ENCODE measurements at places on chromosomes 1 and 21. TPM values are rescaled to one million over a fixed set of nuclear protein-coding genes. Genes with fewer than 3 reads are reported as not detected.

The MX1 gene
- total RNA-seq, result 6.3 TPM

The TMED5 gene
- 72.0 TPM for total RNA-seq

The GJA5 gene
- total RNA-seq, result 8.8 TPM

The ADGRL2 gene
- 62.3 TPM for total RNA-seq

The SMIM1 gene
- total RNA-seq, result 9.5 TPM

The TFAP2E gene
- total RNA-seq, result 0.19 TPM

The GCSAML gene
- not detected for total RNA-seq

The OR10Z1 gene
- not detected for total RNA-seq

The RGS4 gene
- total RNA-seq, result 1.9 TPM

GRCh38 chr1:222783051-222783450 lies 31.8 kb upstream of the DISP1 start:
- no peak for DNase-seq

DNA sequence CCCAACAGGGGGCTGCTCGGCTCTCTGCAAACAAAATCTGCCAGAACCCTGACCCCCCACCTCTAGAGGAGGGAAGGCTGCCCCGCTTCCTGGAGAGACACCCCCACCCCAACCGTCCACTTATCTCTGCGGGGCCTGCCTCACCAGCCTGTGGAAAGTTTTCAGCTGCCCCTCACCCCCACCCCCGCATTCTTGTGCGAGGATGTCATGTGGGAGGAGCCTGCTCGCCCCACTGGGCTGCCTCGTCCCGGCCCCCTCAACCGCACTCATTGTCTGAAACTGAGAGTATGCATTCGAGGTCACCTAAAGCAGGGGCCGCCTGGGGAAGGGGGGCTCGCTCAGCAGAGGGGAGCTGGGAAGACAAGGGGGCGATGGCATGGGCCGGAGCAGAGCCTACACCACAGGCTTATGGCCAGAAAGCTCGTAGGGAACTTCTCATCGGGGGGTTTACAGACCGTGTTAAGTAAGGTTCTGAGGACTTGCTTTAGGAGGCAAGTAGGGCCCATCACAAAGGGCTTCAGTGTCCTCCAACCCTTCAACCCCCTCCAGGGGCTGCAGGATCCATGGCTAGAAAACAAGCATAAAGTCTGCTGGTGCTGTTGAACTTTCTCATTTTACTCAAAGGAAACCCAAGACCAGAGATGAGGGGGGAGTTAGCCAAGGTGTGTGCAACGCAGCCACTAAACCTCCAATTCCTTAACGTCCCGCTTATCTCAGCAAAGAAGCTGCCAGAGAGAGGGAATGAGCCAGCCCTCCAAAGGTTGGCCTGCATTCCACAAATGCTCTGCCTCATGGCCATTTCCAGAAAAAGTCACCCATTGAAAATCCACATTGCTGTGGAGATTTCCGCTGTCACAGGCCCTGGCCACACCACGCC lies 9.4 kb downstream of the EPHA2 start:
- DNase-seq, result peak; percentile 89

DNA sequence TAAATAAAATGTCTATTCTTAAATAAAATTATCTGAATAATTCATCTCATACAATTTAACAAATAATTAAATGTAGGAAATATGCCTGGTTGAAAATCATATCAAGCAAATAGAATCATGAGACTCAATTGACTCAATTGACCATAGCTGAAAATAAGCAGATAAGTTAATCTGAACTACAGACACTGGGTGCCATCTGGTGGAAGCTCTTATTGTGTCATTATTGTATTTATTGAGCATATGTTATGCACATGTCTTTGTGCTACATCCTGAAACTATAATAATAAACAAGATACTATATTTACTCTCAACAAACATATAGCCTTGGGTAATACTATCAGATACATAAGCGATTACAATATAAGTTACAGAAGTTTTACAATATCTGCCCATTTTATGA lies 41.0 kb downstream of the BRINP3 start:
- no peak for DNase-seq

DNA sequence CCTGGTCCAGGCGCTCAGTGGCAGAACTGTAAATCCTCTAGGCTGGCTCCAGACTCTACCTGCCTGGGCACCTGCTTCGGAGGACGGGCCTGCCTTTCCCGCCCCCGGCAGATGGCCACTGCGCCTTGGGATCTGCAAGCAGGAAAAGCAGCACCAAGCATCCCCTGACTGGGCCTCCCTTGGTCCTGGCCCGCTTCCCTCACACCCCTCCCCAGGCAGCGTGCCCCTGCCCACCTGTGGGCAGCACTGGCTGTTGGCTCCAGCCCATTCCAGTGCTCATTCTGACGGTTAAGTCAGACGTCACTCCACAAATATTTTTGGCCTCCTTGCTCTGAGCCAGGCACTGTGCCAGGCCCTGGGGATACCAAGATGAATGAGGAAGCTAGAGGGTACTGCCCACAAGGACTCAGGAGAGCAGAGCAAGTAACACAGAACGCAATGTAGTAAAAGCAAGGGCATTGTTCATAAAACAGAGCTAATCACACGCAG lies 22.0 kb upstream of the BLACAT1 start:
- DNase-seq, result peak; percentile 48

- DNase-seq, result no peak
These were observed 206.5 kb downstream of the NRIP1 start for GRCh38 chr21:14858311-14858710.

- peak; percentile 34 for DNase-seq
These were observed 18.8 kb downstream of the PKNOX1 start for GRCh38 chr21:42993051-42993712.

- DNase-seq, result no peak
These were observed 1.6 kb upstream of the ENO1 start for GRCh38 chr1:8879922-8880676.

GRCh38 chr1:243758647-243759046 lies 91.4 kb downstream of the AKT3 start:
- DNase-seq, result no peak

DNA sequence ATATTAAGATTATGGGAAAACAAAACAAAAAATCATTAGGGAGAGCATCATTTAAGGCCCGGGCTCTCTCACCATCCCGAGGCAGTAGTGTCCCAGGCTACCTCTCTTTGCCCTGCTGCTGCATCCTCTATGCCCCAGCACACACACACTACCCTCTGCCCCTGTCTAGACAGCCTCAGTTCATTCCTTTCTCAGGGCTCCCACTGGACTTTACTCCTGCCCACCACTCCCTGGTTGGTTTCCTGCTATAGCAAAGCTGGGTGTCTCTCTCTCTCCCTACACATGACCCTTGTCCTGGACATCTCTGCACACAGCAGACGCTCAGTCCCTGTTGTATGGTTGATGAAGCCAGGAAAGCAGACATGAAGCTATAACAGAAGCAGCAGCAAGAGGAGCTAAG lies 30.7 kb downstream of the GNG12 start:
- no peak for DNase-seq

- DNase-seq, result peak; percentile 74
These were observed 1.6 kb downstream of the ADAM15 start for GRCh38 chr1:155052439-155053395.

- DNase-seq, result peak; percentile 15
These were observed 39.8 kb upstream of the LRP8 start for GRCh38 chr1:53367503-53368313.

DNA sequence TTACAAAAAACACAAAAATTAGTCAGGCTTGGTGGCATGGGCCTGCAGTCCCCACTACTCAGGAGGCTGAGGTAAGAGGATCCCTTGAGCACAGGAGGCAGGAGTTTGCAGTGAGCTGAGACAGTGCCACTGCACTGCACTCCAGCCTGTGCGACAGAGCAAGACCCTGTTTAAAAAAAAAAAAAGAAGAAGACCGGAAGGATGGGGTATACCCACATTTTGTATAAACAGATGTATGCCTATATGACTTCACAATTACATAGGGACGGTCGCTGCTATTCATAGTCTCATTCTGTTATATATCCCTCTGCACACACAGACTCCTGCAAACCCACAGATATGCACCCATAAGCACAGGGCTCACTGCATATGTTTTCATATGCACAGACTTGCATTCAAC lies 12.7 kb downstream of the LCK start:
- no peak for DNase-seq

DNA sequence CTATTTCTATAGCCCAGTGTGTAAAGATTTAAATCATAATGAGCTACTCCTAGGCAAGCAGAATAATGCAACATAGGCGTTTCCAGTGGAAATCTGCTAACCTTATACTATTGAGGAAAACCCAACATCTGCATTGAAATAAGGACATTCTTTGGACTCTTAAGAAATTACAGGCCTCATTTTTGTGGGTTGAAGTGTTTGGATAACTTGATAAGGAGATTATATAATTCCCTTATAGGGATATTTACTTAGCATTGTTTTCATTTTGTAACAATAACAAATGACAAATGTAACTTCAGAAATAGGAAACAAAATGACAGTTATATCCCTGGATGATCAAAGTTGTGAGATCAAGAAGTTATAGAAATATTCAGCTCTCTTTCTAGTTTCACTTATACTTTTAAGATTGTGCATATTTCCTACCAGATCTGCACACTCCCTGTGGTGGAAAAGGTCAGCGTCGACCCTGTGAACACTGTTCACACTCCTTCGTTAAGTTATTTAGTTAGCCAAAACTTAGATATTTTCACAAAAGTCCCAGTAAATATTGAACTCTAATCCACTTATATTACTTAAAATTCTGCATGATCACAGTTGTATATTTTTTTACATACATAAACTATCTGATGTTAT lies 284.4 kb upstream of the C1orf105 start:
- DNase-seq, result no peak

DNA sequence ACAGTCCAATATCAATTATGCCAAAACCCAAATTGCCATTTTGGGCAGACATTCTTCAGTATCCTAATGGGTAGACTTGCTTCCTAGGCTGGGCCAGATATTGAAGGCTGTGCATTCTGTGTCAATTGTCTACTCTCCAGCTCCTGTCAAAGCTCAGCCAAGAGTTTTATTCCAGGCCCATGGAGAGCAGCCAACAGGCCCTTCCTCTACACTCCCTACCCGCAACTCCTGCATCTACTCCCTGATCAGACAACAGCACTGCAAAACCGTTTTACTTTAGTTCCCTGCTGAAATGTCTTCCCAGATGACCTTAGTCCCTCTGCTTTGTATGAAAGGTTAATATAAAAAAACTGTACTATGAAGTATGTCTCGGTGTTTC lies 6.6 kb upstream of the ADORA3 start:
- no peak for DNase-seq

GRCh38 chr1:230067419-230067870 lies 407 bp downstream of the GALNT2 start:
- DNase-seq, result peak; percentile 41

DNA sequence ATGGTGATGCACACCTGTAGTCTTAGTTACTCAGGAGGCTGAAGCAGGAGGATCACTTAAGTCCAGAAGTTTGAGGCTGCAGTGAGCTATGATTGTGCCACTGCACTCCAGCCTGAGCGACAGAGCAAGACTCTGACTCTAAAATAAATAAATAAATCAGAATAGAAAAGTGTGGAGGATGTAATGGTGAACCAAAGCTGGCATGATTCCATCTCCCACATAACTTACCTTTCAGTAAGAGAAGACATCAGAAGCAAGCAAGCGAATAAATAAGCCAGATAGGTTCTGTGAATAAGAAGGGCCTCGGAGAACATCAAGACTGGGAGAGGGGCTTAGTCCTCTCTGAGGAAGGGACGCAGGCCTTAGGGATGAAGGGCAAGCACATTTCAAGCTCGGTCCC lies 59.5 kb downstream of the TOMM20 start:
- DNase-seq, result no peak

- no peak for DNase-seq
These were observed 96.7 kb upstream of the NEGR1 start for GRCh38 chr1:72379072-72379471.

DNA sequence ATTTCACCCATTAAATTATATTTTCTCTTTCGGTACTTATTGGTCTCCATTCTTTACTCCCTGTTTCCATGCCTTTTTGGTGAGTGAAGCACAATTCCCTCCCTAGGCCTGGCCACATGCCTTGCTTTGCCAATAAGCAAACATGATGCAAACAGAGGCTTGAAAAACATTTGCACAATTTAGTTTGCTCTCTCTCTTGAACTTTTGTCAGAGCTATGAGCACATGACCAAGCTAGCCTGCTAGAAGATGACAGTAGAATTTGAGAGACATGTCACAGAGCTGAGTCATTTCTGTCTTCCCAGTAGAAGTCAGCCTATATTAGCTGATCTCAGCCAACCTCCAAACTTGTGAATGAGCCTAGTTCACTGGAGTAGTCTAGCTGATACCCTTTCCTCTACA lies 24.6 kb downstream of the ANGPTL3 start:
- DNase-seq, result no peak

- no peak for DNase-seq
These were observed 16.0 kb upstream of the STUM start for GRCh38 chr1:226532553-226532952.

DNA sequence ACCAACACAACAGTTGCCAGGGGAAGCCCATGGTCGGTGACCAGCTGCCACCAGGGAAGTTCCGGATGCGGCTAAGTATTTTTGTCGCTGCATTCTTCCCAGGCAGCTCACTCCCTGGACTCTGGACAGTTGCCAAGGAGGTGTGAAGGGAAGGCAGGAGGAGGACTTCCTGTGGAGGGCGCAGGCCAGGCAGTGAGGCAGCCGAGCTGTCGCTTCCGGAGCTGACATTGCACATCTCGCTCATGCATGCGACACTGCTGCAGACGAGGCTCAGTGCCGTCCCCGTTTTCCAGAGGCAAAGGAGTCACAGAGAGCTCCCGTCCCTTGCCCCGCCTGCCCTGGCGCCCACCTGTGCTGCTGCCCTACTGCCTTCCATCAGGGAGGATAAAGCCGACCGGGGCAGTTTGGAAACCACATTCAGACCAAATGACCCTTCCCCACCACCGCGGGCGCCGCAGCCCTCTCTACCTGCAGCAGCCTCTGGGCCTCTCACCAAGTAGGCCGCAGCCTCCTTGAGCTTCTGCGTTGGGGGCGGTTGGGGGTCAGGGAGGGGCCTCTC lies 81.4 kb downstream of the NENF start:
- DNase-seq, result peak; percentile 71

DNA sequence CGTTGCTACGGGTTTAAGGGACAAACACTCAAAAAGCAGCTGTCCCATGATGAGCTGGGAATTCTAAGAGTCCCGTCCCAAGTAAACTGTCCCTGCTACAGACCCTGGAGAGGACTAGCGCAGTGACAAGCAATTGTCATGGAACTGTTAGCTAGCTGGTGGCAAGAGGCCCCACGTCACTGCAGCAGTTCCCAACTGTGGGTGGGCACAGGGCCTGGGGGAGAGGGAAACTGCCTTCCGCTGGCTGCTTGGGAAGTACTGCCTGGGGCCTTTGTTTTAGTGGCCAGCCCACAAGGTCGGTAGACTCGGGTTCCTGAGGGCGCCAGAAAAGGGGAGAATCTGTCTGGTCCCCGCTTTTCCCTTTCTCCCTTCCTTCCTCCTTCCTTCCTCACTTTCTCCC lies 97.4 kb downstream of the LACTBL1 start:
- no peak for DNase-seq

- no peak for DNase-seq
These were observed 186.9 kb upstream of the ADGRL4 start for GRCh38 chr1:79193211-79194079.
